ENCODE measurements at places on chromosomes 13 and 19. TPM values are rescaled to one million over a fixed set of nuclear protein-coding genes. Genes with fewer than 3 reads are reported as not detected.

Gene BCL3
- total RNA-seq = 20.8 TPM

Gene ZNF541
- total RNA-seq = 1.5 TPM

- no peak for DNase-seq
Observed at GRCh38 chr13:110166598-110166997, 140.4 kb downstream of the COL4A1 start.

Gene ZNF99
- total RNA-seq = 0.04 TPM

DNA sequence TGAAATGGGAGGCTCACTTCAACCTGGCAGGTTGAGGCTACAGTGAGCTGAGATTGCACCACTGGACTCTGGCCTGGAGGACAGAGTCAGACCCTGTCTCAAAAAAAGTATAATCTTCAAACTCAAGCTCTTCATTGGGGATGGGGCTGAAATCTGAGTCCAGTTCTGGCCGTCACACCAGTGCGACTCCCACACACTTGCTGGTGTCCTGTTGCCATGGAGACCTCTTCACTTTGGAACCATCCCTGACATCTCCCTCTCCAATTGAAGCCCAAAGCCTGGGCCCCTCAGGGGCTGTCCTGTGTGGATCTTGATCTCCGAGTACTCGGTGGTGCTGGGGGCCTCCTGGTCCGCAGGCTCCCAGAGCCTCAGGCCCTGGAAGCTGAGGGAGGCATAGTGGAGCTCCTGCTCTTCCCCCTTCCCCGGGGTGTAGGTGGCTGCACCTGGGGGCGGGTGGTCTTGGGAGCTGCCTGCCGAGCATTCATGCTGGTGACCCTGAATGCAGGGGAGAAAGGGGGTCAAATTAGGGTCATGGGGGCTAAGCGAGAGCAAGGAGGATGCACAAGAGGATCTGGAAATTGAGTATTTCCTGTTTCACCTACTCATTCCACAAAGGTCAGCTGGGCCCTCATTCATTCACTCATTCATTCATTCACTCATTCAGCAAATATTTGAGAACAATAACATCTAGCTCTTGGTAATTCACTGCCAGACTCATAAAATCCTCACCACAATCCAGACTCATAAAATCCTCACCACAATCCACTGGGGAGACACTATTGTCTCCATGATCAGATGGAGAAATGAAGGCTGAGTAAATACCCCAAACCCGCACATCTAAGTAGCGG, 11.0 kb downstream of the SIGLEC11 start:
- no peak for DNase-seq

DNA sequence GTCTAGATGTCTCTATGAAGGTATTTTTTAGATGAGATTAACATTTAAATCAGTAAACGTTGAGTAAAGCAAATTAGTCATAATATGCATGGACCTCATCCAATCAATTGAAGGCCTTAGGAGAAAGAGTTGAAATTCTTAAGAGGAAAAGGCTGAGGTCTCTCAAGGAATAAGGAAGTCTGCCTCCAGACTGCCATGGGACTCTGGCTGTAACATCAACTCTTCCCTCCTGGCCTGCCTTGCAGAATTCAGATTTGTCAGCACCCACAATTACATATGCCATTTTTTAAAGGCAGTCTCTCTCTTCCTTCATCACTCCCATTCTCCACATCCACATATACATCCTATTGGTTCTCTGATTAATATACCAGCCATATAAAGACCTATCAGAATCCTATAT, 28.8 kb upstream of the INTS6 start:
- DNase-seq = no peak

DNA sequence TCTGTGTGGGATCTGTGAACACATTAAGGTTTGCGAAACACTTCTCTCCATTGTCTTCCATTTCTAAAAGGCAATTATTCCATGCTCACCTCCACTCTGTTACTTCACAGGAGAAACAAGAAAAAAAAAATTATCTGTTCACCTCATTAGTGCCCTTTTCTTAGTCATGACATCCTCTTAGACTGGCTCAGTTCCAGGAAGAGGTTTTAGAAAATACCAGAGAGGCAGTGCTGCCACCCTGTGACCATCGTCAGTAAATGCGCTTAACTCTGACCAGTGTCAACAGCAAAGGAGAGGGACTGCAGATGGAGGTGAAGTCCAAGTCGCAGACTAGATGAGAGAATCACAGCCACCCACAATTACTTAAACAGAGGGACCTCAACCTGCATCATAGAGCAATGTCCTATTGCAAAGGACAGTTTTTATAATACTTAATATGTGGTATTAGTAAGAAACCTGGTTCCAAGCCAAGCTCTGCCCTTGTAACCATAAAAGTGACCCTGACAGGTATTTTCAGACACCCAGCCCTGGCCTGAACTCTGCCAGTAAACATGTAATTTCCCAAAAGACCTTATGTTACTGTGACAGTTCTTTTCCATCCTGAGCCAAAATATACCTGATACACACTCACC, 19.4 kb downstream of the CEACAM21 start:
- no peak for DNase-seq
